ENCODE measurements at places on chromosomes 11 and 22.

- DNase-seq = no peak
Measured at GRCh38 chr11:81259471-81259870, 1474.2 kb downstream of the FAM181B start.

- no peak for DNase-seq
Measured at GRCh38 chr22:45231293-45231692, 9.4 kb downstream of the KIAA0930 start.

- DNase-seq = no peak
Measured at GRCh38 chr11:18705651-18706281, 7.2 kb downstream of the TMEM86A start.

DNA sequence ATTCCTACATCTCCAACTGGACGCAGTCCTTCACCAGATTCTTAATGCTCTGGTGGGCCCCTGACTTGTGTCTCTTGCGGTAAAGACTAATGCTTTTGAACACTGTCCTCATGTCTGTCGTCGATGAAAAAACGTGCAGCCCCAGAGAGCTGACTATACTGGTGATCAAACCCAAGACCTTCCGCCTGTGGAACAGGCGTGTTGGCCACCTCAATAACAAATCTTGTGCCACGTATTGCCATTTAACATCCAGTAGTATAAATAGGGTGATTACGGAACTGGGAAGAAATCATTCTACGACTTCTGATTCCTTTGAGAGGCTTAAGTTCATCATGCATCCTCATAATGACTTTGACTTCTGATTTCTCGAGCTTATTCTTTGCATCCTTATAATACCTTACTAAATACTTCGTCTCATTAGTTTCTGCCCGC, 45.6 kb downstream of the OR4D9 start:
- DNase-seq = no peak

DNA sequence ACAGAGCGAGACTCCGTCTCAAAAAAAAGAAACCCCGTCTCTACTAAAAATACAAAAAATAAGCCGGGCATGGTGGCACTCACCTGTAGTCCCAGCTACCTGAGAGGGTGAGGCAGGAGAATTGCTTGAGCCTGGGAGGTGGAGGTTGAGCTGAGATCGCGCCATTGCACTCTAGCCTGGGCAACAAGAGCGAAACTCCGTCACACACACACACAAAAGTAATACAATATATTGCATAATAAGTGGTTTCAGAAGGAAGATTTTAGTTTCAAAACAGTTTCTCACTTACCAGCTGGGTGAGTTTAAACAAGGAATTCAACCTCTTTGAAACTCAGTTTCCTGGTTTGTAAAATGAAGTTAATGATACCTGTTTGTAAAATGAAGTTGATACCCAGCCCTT, 32.7 kb upstream of the HTR3A start:
- no peak for DNase-seq

DNA sequence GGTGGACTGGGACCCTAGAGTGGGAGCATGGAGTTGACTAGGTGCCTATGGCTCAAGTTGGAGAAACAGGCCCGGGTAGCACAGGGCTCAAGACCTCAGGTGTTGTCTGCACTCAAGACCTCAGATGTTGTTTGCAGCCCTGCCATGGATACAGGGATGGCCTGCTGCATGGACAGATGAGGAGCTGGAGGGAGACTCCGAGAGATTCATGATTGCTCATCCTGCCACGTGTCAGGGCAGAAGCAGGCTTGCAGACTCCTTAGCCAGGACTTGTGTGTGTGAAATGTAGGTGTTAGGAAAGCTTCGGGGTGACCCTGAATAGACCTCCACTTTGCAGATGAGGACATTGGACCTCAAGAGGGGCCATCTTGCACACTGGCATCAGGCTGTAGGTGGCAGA, 921 bp downstream of the CCDC116 start:
- DNase-seq = no peak

- DNase-seq = no peak
Measured at GRCh38 chr11:121328967-121329679, 36.6 kb downstream of the SC5D start.

- no peak for DNase-seq
Measured at GRCh38 chr11:58958500-58958899, 19.2 kb downstream of the GLYATL1 start.

- DNase-seq = no peak
Measured at GRCh38 chr11:69437001-69437875, 44.2 kb upstream of the LINC01488 start.

- no peak for DNase-seq
Measured at GRCh38 chr22:29872989-29873388, 10.0 kb upstream of the MTMR3 start.

- DNase-seq = no peak
Measured at GRCh38 chr22:32932176-32932575, 126.0 kb downstream of the SYN3 start.

GRCh38 chr11:45934580-45935318, 12.3 kb downstream of the LARGE2 start:
- DNase-seq = no peak

GRCh38 chr22:47332246-47332980, 570.0 kb downstream of the TBC1D22A start:
- no peak for DNase-seq

DNA sequence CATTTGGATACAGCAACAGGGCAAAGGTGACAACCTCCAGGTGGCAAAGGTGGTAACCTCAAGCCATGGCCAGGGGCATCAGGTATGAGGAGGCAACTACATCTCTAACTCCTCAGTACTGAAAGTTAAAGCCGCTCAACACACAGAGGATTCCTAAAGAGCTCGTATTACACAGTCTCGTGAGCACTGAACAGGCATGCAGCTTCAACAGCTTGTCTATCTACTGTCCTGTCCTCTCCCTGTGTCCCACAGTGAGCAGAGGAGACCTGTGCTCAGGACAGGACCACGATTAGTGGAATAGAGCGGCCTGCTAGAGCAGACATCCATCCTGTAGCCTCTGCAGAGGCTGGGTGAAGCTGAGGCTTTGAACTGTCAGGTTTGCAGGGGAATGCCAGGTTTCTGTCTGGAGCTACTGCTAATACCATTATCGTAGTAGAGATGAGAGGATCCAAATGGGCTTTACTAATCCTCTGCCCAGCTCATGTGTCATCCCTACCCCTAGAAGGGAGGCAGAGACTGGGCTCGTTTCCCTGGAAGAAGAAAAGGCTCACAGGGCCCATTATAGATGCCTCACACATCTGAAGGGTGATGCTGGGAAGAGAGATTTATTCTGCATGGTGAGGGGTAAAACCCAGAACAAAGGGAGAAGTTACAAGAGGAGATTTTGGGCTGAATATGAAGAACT, 415.2 kb downstream of the LARGE1 start:
- DNase-seq = no peak
